ENCODE measurements at places on chromosomes 16 and 17. TPM values are rescaled to one million over a fixed set of nuclear protein-coding genes. Genes with fewer than 3 reads are reported as not detected.

- no peak for DNase-seq
Observed at GRCh38 chr17:57679356-57679755, 65.7 kb downstream of the CCDC182 start.

DNA sequence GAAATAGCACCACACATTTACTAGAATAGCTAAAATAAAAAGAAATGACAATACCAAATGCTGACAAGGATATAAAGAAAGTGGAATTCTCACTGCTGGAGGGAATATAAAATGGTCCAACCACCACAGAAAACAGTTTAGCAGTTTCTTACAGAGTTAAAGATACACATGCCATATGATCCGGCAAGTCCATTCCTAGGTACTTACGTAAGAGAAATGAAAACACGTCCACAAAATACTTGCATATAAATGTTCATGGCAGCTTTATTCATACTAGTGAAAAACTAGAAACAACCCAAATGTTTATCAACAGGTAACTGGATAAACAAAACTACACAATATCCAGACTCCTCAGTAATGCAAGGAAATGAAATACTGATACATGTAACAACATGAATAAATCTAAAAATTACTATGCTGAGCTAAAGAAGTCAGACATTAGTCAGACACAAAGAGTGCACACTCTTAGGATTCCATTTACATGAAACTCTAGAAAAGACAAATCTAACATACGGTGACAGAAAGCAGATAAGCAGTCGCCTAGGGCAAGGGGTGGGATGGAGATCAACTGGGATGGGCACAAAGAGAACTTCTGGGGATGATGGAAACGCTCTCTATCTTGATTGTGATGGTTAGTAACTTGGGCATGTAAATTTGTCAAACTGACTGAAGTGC, 76.4 kb downstream of the SMG6 start:
- no peak for DNase-seq

DNA sequence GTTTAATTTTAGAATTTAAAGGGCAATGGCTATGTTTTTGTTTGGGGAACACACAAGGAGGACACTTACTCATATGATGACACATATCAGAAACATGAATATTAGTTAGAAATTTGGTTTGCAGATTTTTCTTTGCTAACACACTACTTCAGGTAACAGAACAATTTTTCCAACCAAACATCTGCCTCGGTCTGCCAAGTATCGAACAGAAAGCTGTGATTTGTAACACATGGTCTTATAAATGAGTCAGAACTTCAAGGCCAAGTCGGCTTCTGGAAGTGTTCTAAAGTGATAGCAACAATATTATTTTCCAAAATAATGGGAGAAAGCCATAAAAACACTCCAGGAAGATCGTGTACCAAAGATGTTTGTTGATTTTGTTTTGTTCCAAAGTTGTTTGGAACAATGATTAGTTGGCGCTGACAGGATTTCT, 75.9 kb upstream of the PMFBP1 start:
- no peak for DNase-seq

GRCh38 chr17:3892095-3892998, 506 bp downstream of the CAMKK1 start:
- DNase-seq, result peak; percentile 78

GRCh38 chr16:87762071-87762571, 3.7 kb downstream of the KLHDC4 start:
- DNase-seq, result no peak

- DNase-seq, result no peak
Observed at GRCh38 chr16:84246679-84247077, 6.9 kb upstream of the KCNG4 start.

- no peak for DNase-seq
Observed at GRCh38 chr17:17951524-17951923, 20.7 kb downstream of the TOM1L2 start.

FBXW10 gene
- under 0.01 TPM for total RNA-seq

PIGW gene
- total RNA-seq, result 4.0 TPM

SOX9 gene
- not detected for total RNA-seq

FBF1 gene
- total RNA-seq, result 25.9 TPM

PHOSPHO1 gene
- total RNA-seq, result under 0.01 TPM

Data from hematopoietic multipotent progenitor cell (in vitro differentiated cells).